ENCODE measurements at places on chromosomes 3 and 15.
A peak's percentile ranks its signal among the peaks of the same experiment; 100 is the strongest.

DNA sequence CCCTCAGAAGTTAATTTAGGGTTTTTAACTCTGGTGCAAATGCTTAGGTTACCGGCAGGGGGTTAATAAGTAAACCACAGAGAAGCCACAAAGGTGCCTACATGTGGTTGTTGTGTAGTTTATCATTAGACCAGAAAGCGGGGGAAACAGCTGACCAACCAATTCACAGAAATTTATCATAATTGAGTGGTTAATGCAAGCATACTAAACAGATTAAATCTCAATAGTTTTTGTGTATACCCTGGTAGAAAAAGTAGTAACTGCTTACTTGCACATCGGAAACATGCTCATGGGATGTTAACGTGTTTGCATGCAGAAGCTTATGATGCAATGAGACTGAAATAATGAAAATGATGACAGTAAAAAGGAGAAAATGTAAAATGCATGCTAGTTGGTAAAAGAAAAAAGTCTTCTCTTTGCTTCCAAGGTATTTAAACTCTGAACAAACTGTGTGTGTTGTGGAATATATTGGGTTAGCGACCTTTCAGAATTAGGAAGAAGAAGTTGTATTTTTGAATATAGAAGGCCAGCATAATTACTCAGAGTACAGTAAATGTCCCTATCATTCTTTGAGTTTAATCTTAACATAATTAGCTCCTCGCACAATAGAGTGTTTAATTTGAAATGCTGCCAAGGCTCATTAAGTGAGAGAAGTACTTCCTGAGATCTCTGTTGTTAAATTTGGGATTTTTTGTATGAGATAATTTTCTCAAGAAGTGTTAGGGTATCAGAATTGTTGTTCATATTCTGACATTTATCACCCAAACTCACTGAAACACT, 316.2 kb downstream of the PTPRG start:
- peak; percentile 23 for DNase-seq

GRCh38 chr3:64093825-64094712, 70.8 kb upstream of the PSMD6 start:
- no peak for DNase-seq

GRCh38 chr3:196193133-196193735, 18.0 kb downstream of the ZDHHC19 start:
- DNase-seq = no peak

DNA sequence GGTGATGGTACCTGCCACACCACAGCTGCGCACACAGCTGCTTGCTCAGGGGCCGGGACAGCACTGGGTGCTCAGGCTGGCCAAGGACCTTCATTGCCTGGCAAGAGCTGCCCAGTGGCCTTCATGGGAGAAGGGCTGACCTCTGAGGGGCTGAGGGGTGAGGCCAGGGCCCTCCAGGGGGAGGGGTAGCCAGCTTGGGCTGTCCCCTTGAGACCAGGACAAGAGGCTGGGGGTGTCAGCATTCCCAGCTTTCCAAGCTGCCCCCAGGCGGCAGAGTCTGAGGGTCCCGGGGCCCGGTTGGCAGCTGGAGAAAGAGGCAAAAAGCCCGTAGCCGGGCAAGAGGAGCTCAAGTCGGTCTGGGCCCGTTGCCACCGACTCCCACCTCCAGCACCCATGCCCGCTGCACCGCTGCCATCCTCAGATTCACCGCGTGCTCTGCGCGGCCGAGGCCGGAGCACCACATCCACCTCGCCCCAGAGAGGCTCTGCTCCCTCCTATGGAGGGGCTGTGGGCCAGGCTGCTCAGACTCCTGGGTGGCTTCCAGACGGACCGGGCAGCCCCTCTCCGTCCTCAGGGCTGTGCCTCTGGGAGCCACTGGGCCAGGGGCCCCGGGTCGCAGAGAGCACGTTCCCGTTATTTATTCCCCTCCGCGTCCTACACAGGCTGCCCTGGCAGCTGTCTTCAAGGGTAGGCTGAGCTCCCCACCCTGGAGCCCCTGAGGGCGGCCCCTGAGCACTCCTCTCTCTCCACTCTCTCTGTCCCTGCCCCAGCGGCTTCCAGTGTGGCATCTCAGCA, 51.5 kb downstream of the PLXNA1 start:
- DNase-seq = no peak

GRCh38 chr3:120640231-120640630, 41.8 kb downstream of the HGD start:
- no peak for DNase-seq

- DNase-seq = peak; percentile 46
Observed at GRCh38 chr3:31695280-31696008, 162.7 kb downstream of the STT3B start.

GRCh38 chr15:68658151-68658550, 79.4 kb downstream of the CORO2B start:
- no peak for DNase-seq

DNA sequence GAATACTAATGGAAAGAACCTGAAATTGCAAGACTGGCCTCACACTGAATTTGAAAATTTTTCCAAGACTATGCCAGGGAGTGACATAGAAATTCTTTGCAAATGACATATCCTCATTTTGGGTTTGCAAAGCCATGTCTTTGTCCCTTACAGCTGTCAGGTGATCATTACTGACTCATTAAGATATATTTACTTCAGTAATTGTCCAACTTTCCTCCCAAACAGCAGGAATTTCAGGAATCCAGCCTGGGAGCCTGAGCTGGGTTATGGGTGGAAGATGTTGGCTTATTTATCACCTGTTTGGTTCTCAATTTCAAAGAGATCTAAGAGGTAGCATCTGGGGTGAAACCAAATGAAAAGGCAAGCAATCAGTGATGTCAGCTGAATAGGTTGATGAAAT, 111.6 kb upstream of the ACP3 start:
- DNase-seq = no peak

DNA sequence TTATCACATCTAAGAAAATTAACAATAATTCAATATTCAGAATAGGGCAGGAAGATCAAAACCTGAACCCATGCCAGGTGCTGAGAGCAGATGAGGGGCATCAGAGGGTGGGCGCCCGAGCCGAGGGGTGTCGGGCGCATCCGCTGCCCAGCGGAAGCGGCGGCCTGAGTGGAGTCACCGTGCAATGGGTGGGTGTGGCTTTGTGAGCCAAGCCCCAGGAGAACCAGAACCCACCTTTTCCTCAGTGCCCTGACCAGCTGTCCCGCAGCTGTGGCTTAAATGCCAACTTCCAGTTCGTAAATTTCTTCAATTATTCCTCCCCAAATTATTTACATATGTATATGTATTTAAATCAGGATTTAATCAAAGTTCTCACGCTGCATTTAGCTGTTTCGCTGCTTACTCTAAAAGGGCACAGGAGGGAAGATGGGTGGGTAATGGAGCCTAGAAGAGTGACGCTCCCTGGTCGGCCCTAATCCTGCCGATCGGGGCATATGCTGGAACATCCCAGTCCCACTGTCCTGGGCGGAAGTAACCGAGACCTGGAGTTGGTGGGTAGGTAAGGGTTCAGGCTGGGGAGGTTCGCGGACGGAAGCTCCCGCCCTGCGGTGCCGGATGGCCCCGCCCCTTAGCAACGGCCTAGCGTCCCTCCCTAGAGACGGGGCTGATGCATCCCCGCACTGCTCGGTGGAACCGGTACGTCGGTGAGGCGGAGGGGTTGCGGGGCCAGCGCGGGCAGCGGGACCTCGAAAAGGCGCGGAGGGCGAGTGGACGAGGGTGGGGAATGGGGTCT, 1.3 kb downstream of the DNAH1 start:
- no peak for DNase-seq

DNA sequence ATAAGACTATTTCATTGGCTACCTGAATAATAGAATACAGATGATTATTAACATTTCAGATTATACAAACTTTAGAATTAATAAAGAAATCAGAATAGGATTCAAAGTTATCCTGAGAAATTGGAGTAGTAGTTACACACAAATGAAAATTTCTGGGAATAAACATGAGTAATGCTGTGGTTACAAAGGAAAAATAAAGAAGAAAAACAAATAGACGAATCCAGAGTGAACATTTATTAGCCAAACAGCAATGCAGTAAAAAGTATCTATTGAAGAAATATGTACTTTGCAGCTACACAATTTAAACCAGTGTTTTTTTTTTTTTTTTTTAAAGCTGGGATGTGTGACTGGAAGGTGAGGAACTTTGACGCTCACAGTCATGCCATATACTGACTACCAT, 1159.2 kb downstream of the TUSC7 start:
- no peak for DNase-seq

DNA sequence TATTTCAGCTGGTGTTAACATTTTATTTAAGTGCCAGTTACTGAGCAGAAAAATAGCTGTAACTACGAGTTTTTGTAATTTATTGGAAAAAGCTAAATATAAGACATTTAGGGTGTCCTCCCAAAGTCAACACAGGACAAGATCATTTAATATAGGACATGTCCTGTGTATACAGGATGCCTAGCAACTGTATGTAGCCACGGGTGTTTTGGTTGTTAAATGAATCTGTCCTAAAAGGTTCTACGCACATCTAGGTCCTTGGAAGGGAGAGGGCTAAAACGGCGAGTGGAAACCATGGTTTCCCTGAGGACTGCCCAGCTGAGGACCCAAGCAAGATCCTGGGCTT, 565 bp upstream of the ZNF621 start:
- DNase-seq = no peak

- no peak for DNase-seq
Observed at GRCh38 chr3:128006061-128007032, 45.9 kb upstream of the SEC61A1 start.

DNA sequence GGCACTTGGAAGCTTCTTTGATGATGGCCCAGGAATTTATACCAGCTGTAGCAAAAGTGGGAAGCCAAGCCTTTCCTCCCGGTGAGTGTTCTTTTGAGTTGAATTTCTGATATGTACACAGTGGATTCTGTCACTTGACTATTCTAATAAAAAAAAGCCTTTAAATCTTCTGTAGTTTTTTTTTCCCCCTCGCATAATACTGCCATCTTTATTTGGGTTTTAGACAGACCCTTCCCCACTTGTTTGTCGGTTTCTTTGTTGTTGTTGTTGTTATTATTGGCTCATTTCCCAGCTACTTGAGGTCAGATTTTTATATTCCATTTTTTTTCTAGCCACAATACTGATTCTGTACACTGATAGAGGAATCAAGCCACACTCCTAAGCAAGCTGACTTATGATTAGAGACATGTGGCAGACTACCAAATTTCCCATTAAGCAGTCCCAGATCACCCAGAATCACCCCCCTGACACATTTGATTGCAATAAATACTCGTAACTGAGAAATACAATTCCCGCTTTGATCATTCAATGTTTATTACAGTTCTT, 122.4 kb upstream of the IL12A start:
- no peak for DNase-seq

DNA sequence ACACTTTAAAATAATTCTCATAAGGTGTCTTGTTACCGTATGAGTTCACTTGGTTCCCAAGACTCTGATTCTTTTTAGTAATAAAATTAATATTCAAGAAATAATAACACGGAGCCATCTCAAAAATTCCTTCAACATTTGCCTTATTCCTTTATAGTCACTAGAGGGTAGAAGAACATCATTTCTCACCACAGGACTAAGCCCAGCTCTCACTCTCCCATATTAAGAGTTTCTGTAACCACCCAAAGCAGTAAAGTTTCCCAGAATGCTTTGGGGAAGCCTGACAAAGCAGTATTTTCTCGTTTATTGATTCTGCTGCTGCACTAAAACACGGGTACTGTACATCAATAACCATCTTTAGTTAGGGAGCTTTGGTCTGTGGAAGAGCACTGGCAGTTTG, 114.9 kb downstream of the MCTP2 start:
- no peak for DNase-seq

- DNase-seq = no peak
Observed at GRCh38 chr3:32443478-32443877, 51.8 kb downstream of the CMTM7 start.

GRCh38 chr3:166274351-166275023, 437.3 kb upstream of the BCHE start:
- DNase-seq = no peak

GRCh38 chr3:43161684-43162229, 55.9 kb upstream of the POMGNT2 start:
- DNase-seq = no peak

GRCh38 chr3:189001559-189001958, 170.2 kb upstream of the TPRG1 start:
- no peak for DNase-seq

- DNase-seq = no peak
Observed at GRCh38 chr3:33658621-33658990, 59.4 kb downstream of the CLASP2 start.

DNA sequence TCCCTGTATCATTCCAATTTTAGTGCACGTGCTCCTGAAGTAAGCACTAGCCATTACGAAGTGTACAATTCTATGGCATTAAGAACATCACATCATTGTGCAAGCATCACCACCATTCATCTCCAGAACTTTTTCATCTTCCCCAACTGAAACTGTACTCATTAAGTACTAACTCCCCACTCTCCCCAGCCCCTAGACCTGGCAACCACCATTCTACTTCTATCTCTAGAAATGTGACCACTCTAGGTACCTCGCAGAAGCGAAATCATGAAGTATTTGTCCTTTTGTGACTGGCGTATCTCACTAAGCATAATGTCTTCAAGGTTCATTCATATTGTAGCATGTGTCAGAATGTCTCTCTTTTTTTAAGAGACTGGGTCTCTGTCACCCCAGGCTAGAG, 11.4 kb downstream of the PPP1R2 start:
- no peak for DNase-seq

- DNase-seq = no peak
Observed at GRCh38 chr3:97937205-97937604, 35.0 kb downstream of the RIOX2 start.

GRCh38 chr15:92930054-92930621, 30.0 kb downstream of the CHD2 start:
- no peak for DNase-seq

DNA sequence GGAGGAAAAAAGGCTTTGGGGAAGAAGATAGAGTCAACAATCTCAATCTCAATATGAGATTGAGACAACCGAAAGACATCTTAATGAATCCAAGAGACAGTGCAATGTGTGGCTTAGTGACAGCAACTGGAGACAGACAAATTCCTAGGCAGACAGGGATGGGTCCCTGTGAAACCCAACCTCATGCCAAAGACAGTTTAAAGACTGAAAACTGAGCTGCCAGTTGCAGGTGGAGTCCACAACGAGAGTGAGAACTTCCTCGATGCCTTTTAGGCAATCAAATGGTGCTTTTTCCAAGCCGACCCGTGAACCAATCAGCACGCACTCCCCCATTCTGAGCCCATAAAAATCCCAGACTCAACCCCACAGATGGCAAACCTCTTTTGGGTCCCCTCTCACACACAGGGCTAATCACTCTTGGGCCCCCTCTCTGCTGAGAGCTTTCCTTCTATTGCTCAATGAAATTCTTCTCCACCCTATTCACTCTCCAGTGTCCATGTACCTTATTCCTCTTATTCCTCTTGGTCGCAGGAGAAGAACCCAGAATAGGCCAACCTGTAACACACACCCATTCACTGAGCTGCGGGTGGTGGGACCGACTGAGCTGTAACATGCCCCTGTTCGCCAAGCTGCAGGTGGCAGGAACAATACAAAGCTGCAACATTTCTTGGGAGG, 34.8 kb downstream of the ZMAT3 start:
- DNase-seq = no peak
